Left ventricle myocardium inferior (tissue), 1 donor: ENCODE measurements at places on chromosomes 6 and 20. TPM values are rescaled to one million over a fixed set of nuclear protein-coding genes. Genes with fewer than 3 reads are reported as not detected.
A peak's percentile ranks its signal among the peaks of the same experiment; 100 is the strongest.

Gene ADGRB3
- 1.5 TPM for total RNA-seq

Gene MYBL2
- 0.44 TPM for total RNA-seq

DNA sequence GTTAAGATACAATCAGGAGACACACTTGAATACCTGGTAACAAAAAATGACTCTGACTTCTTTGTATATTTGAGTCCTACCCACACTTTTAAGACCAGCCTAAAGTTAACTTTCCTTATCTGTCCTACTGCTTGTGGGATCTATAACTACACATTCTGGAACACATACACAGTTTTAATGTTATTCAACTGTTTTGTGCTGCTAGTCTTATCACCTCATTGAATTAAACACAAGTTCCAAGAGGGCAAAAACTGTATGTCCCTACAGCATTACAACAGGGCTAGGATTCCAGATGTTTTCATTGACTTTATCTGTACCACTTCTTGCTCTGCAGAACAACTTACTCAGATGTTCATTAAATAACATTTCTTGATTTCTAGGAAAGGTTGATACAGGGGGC is 2.8 kb downstream of the HMGN3 start:
- no peak for DNase-seq
- peaks cover 56% of the 10 kb centered on the region for H3K4me1 ChIP-seq
- H3K27ac ChIP-seq, result peak overlapping the region; percentile 98
- H3K4me3 ChIP-seq, result no peak overlapping the region

DNA sequence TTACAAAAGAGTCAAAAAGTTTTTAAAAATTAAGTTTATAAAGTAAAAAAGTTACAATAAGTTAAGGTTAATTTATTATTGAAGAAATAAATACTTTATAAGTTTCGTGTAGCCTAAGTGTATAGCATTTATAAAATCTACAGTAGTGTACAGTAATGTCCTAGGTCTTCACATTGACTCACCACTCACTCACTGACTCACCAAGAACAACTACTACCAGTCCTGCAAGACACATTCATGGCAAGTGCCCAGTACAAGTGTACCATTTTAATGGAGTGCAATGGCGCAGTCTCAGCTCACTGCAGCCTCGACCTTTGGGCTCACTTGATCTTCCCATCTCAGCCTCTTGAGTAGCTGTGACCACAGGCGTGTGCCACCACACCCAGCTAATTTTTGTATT is 128.2 kb downstream of the GPX5 start:
- H3K4me3 ChIP-seq, result no peak overlapping the region
- peaks cover 10% of the 10 kb centered on the region for H3K4me1 ChIP-seq
- no peaks in the 10 kb centered on the region for H3K36me3 ChIP-seq
- no peak overlapping the region for H3K27ac ChIP-seq
- DNase-seq, result no peak
